ENCODE measurements at places on chromosomes 16 and 17.

GRCh38 chr17:73098919-73099318 lies 6.4 kb upstream of the SLC39A11 start:
- DNase-seq: no peak

GRCh38 chr17:68805609-68806008 lies 149.6 kb downstream of the ABCA8 start:
- DNase-seq: no peak

DNA sequence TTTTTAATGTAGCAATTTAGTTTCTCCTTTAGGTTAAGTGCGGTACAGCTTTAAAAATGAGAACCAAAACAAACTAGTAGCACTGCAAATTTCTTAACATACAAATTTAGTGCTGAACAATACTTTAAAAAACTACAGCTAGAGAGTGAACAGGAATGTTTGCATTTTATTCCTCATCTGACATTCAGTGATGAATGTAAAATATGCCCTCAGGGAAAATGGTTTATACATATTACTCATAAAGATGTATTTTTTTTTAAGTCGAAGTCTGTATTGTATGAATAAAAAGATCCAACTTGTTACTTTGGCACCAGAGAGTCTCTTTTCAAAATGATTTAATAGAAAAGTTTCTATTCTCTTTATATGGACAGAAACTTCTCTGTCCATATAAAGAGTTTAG lies 96.8 kb downstream of the BRIP1 start:
- DNase-seq: peak; percentile 40

DNA sequence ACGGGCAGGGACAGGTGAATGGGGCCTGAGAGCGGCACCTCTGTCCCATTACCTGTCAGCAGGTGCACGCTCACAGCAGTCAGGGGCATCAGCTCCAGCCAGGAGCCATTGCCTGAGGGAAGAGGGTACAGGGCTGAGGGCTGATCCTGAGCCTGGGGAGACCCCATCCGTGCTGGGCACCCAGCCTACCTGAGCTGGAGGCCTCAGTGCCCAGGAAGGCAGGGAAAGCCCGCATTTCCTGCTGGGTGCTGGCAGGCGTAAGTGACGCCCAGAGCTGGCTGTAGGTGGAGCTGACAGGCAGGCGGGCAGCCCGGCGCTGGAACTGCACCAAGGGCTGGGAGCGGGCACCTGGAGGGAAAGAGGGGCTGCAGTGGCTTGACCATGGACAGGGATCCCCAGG lies 7.4 kb downstream of the FAM171A2 start:
- DNase-seq: no peak

DNA sequence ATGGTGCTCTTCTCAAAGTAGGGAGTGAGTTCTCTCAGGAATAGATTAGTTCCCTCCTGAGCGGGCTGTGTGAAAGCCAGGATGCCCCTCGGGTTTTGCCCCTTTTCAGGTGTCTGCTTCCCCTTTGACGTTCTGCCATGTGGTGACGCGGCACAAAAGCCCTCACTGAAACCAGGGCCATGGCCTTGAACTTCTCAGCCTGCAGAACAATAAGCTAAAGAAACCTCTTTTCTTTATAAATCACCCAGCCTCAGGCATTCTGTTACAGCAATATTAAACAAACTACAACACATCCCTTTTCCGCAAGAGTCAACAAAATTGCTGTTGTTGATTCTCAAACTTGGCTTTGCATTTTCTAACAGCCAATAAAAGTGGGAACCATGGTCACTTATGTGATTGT lies 15.5 kb upstream of the CACNG5 start:
- DNase-seq: no peak

GRCh38 chr16:87219287-87219909 lies 97.8 kb downstream of the C16orf95 start:
- no peak for DNase-seq

DNA sequence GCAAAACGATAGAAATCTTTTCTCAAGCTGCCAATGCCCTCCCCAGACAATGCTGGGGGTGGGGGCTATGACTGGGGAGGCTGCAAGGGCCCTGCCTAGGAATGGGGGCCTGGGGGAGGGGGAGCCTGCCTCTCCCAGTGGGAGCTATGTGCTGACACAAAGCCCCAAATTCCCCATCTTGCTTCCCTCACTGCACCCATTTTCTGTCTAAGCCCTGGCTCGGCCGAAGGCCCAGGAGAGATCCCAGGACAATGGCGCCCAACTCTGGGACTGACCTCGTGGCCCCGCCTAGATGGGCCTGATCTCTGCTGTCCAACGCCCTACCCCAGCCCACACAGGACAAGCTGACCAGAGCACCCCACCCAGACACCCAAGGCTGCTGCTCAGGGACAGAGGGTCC lies 11.1 kb upstream of the KCNJ12 start:
- no peak for DNase-seq

- DNase-seq: no peak
Observed at GRCh38 chr16:27665881-27666280, 115.9 kb downstream of the KATNIP start.

DNA sequence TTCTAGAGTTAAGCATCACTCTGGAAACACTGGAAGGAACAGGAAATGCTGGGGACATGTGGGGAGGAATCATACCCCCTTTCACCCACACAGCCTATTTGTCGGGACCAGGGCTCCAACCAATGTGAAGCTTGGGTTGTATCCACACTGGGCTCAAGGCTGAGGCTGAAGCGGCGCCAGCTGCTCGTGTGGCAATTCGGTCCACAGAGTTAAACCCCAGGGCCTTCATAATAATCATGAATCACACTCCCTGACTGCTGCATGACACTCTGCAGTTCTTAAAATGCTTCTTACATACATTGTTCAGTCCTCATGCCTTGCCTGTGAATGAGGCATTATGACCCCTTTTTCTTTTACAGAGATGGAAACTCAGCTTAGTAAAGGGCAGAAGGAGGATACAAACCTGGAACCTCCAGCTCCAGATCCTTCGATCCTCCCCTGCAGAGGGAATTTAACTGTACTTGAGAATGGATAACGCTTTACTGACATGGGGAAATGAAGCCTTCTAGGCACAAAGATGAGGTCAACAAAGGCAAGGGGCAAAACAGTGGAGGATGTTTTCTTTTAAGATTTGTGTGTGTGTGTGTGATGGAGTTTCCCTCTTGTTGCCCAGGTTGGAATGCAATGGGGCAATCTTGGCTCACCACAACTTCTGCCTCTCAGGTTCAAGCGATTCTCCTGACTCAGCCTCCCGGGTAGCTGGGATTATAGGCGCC lies 72.7 kb downstream of the SOX9 start:
- peak; percentile 38 for DNase-seq

Measured in iris pigment epithelial cell (primary cell).